ENCODE measurements at places on chromosomes 3 and 15.

- DNase-seq = no peak
Observed at GRCh38 chr3:117962750-117963149, 1071.9 kb downstream of the IGSF11 start.

DNA sequence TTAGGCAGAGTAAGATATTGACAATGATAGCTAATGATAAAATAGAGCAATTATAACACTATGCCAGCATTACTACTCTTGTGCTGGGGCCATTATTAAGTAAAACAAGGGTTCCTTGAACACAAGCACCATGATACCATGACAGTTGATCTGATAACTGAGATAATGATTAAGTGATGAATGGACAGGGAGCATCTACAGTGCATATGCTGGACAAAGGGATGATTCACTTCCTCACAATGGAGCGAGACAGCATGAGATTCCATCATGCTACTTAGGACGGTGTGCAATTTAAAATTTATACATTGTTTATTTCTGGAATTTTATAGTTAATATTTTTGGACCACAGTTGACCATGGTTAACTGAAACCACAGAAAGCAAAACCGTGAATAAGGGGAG lies 156.6 kb downstream of the FHIT start:
- DNase-seq = no peak

GRCh38 chr3:38579551-38580449 lies 69.7 kb downstream of the SCN5A start:
- DNase-seq = no peak

GRCh38 chr3:145971186-145971585 lies 189.8 kb downstream of the PLOD2 start:
- DNase-seq = no peak

- DNase-seq = no peak
Observed at GRCh38 chr15:67639591-67639990, 97.1 kb downstream of the MAP2K5 start.

- DNase-seq = no peak
Observed at GRCh38 chr3:73203101-73203500, 141.6 kb downstream of the EBLN2 start.

DNA sequence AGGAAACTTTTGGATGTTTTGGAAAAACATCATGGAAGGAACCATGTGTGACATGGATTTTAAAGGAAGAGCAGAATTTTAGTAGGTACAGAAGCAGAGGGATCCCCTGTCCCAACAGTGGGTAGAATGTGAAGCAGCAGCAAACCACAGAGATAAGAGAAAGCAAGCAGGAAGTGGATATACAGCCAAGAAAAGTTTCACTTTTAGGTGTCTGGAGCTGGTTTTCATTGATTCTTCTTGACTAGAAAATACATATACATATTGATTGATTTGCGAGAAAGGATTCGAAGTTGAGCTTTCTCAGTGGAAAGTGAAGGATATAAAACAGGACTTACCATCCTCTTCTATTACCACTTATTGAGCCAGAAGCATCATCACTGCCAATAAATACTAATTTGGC lies 133.5 kb downstream of the KCNMB2 start:
- no peak for DNase-seq

DNA sequence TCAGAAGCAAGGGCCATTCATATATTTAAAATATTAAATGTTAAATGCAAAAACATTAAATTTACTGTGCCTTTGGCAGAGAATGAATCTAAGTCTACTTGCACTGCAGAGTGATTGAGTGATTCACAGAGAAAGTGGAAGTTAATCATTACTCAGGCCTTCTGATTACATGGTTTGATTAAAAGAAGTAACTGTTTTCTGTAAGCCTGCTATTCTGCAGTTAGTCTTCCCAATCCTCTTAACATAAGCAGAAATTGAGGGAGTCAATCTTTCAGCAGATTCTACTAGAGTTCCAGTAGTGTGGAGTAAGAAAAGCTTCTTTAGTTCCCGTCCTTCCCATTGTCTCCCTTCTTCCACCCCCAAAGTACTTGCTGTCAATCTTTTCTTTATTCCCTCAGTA lies 1.5 kb downstream of the NLGN1 start:
- DNase-seq = no peak

DNA sequence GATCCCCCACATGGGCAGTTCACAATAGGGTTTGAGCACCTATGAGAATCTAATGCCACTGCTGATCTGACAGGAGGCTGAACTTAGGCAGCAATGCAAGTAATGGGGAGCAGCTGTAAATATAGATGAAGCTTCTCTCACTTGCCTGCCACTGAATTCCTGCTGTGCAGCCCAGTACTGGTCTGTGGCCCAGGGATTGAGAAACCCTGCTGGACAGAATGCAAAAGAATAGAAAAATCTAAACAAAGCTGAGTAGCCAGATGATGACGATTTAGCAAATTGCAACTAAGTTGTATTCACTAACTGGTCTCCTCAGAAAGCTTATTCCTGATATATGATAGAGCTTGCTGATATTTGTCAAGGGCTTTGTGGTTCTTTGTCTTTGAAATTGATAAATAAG lies 34.3 kb upstream of the APH1B start:
- DNase-seq = no peak

DNA sequence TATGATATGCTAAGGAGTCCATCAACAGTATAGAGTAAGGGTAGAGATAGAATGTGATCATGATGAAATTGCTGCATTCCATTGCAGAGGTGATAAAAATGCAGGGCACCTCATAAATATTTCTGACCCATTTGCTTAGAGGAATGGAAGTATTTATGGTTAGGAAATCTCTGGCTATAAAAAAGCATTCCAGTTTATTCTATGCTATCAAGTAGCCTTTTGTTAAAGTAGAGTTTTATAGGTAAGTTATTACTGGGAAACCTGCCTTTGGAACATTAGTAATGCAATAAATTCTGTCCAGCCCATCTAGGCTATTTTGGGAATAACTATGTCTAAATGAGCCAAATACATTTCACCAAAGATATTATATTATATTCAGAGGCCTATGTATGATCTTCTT lies 19.8 kb upstream of the STRIT1 start:
- no peak for DNase-seq

DNA sequence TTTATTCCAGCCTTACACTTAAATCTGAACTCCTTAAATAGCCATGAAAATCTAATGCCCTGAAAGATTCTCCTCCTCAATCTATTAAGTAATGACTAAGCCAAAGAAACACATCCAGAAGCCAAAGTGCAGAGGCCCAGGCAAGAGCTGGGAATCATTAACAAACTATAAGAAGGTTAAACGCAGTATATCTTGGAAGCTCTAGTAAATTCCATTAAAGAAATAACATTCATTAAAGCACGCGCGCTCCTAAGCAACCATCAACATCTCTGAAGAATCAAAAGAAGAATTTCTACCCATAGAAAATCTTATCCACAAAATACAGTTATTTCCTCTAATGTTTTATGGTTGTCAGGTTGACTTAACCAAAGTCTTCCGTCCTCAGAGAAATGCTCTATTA lies 29.5 kb downstream of the MB21D2 start:
- DNase-seq = no peak
